Fibroblast of gingiva (primary cell): ENCODE measurements at places on chromosomes 3 and 15.

DNA sequence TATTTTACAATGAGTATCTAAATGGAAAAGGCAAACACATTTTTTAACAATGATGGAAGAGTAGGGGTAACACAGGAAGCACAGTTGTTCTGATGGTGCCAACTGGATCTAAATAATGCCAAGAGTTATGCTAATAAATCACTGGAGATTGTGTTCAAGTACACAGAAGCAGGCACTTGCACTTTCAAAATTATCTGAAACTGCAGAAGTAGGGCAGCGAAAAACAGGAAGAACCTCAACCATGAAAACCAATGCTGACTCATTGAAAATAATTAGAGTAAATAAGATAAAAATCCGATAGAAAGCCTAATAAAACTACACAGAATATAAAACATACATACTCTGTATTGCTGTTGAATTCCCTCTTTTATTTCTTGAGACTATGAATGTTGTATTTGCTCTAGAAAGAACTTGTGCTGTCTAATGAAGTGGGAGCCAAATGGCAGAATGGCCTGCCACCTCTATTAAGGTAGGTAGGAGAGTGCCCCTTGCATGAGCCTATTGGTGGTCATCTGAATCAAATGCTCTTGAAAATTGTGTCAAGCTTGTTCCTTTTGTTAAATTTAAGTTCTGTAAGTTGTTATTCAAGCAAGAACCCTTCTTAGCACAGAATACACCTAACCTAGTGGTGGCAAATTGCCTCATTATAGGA is 93.7 kb downstream of the ABI3BP start:
- DNase-seq, result no peak

GRCh38 chr3:126528800-126529541 is 5.0 kb downstream of the CHST13 start:
- DNase-seq, result peak; percentile 42

GRCh38 chr15:47715856-47716445 is 1.4 kb upstream of the SEMA6D start:
- peak; percentile 63 for DNase-seq

DNA sequence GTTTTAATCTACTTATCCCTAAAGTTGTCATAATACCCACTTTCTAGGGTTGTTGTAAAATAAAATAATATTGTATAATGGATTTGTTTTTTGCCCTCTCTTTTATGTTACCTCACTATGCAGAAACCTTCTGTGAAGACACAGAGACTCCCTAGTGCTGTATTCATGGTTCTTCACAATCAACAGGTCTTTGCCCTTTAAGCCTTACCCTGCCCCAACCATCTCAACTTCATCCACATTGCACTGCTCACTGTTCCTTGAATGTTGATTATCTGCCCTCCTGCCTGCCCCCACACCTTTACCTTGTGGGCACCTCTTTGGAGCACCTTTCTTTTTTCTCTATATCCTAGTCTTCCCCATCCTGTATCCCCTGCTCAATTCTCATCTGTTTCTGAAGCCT is 21.1 kb downstream of the CMSS1 start:
- DNase-seq, result no peak

DNA sequence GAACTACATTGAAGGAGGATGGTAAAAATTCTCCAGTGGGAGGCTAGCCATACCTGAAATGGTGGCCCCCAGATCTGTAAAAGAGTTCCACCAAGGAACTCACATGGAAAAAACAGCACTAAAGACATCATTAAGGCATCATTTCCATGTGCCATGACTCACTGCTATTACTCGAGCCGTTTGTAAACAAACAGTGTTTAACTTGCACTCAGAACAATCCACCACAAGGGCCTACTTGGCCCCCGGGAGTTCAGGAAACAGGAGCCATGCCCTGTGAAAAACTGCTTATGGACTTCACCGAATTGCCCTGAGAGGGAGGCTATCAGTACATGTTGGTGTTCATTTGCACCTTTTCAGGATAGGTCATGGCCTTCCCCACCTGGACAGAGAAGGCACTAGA is 18.2 kb downstream of the CCR4 start:
- DNase-seq, result no peak

- no peak for DNase-seq
Observed at GRCh38 chr15:85723960-85724945, 70.5 kb downstream of the KLHL25 start.

GRCh38 chr3:40588406-40588805 is 63.6 kb downstream of the ZNF621 start:
- no peak for DNase-seq

DNA sequence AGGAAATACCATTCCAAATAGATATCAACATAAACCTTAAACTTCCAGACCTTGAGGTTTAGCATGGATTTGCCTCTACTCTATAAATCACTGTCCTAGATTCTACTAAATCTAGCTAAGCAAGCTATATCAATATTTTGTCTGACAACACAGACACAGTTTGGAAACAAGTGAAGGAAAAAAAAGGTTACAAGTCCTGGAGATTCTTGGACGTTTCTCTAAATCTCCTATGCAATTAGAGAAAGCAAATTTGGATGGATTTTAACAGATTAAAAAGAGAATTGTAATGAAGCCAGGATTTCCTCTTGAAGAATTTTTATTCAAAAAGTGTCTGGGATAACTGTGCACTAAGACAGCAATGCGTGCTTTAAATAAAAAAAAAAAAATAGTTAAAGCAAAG is 441.1 kb upstream of the DPH6 start:
- DNase-seq, result no peak

GRCh38 chr3:123807820-123808219 is 76.3 kb downstream of the MYLK start:
- DNase-seq, result no peak

- DNase-seq, result no peak
Observed at GRCh38 chr15:71806452-71806931, 3.9 kb upstream of the NR2E3 start.

DNA sequence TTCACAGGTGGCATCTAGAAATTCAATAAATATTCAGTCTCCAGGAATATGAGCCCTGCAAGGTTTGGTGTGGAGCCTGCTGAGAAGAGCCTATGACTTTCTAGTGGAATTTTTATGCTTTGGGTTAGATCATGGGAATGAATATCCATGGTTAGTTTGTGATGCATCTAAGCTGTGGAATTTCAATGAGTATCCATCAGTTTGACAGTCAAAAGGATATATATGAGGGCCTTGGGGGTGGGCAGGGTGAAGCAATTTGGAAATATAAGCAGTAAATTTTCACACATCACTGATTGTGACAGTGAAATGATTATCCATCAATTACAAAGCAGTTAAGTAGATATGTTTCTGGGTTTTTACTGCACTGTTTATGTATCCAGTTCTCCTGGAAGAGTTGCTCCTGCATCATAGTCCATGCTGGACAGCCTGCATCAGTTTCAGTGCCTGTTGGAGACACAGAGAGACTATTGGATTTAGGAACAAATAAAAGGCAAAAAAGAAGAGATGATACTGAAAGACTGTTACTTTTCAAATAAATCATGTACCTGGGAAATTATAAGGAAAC is 530.8 kb downstream of the MFSD1 start:
- no peak for DNase-seq

DNA sequence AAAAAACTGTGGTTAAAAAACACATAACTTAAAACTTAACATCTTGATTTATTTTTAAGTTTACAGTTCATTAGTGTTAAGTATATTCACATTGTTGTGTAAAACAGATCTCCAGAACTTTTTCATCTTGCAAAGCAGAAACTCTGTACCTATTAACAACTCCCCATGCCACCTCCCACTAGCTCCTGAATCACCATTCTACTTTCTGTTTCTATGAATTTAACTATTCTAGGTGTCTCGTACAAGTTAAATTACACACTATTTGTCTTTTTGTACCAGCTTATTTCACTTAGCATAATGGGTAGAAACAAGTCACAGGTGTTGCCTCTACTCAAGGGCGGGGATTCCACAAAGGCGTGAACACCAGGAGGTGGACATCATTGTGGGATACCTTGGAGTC is 43.2 kb downstream of the CRTC3 start:
- DNase-seq, result no peak

DNA sequence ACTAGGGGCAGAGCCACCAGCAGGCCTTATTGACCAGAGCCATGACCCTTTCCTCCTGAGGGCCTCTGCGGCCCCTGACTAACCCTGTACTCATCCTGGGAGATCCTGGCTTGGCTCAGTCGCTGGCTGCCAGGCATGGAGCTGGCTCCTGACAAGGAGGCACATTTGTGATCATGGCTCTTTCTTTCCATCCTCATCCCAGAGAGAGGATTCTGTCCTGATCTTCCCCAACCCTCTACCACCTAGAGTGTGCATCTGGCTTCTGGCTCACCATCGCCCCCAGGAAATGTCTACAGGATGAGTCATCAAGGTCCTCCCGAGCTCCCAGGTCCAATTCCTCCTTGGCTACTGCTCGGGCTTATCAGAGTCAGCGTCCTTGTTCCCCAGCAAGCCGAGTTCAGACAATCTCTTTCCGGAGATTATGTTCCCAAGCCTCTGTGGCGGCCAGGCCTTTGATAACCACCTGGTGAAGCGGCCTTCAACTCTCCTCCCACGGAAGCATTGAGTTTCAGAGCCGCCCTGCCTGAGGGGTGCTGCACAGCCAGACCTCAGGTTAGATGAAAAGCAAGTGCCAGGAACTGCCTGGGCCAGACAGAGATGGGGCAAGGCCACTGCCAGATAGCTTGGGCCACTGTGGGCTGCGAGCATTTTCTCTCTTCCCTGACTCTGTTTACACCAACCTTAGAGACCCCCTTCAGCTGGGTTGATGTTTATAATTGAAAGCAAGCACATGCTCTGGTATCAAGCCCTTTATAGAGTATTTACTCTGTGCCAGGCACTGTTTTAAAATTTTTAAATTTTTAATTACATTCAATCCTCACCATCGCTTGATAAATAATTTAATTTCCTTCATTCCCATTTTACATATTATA is 44.3 kb upstream of the MRPS22 start:
- no peak for DNase-seq

- DNase-seq, result no peak
Observed at GRCh38 chr3:110680450-110680849, 391.2 kb upstream of the NECTIN3 start.

GRCh38 chr15:93030430-93031102 is 58.4 kb downstream of the RGMA start:
- peak; percentile 49 for DNase-seq

GRCh38 chr3:16378920-16379319 is 113.9 kb downstream of the OXNAD1 start:
- no peak for DNase-seq

- no peak for DNase-seq
Observed at GRCh38 chr3:33260104-33260503, 17.1 kb upstream of the FBXL2 start.

GRCh38 chr15:42736793-42737528 is at the start of gene CDAN1:
Gene CDAN1 (minus strand): TSS chr15:42737128. CDS start chr15:42737102, 26 bp downstream.
- DNase-seq, result peak; percentile 81

DNA sequence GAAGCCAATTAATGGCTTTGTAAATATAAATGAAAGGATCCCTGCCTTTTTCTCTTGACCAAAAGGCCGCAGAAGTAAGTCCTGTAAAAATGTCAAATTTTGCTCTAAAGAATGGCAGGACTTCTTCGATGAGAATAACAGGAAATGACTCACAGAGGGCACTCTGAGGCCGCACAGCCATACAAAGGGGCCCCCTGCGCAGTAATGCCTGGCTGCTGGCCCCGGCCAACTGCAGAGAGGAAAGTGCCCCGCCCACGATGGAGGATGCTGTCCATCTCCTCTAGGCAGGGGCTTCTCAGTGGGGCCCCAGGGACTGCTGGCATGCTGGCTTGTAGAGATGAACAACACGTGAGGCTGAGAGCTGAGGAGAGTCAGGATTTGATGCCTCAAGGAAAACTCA is 18.1 kb upstream of the SCN10A start:
- peak; percentile 64 for DNase-seq

DNA sequence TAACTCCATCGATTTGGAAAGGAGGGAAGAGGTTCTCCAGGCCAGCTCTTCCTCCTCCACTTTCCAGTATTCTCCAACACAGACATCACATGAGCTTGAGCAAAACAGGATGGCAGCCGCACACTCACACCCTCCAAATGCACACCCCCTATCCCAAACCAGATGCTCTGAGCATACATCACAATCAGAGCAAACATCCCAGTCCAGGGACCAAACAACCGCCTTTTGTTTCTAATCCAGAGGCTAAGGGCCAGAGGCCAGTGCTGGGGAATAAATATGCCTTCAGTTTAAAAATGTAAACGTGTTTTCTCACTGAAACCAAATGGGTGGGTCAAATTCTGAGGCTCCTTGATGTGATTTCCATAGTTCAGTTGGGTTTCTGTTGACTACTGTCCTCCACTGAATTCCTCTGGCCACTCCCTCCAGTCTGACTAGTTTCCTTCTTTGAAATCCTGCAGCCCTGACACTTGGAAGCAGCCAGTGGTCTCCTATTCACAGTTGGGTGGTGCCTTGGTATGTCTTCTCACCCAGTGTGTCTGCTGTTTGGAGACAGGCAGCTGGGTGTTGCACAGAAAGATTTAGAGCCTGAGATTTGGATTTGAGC is 19.2 kb upstream of the MFGE8 start:
- DNase-seq, result no peak

DNA sequence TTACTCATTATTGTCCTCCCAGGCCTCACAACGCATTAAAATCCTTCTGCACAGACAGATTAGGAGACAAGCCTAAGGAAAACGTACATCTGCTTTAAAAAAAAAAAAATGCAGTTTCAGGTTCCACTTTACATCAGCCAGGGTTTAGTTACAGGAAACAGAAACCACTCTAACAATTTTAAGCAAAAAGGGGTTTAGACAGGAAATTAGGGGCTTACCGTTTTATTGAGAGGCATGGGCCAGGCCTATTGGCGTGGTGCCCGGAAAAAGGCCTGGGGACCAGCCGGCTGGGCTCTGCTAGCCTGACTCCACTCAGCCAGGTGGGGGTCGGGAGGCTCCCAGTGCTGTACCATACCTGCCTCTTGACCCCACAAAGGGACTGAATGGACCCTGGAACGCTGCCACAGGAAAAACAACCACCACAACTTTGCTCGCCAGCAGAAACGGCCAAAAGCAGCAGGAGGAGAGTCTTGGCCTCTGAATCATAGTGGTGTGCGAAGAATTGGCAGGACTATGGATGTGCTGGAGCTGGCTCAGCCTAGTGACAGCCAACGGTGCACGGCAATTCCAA is 124.3 kb downstream of the CHSY1 start:
- DNase-seq, result peak; percentile 96

GRCh38 chr3:40680685-40681657 is 156.2 kb downstream of the ZNF621 start:
- DNase-seq, result no peak

- peak; percentile 97 for DNase-seq
Observed at GRCh38 chr15:67109141-67110034, 44.0 kb downstream of the SMAD3 start.

GRCh38 chr15:100033140-100033857 is 300.1 kb upstream of the LYSMD4 start:
- no peak for DNase-seq
